ENCODE measurements at places on chromosomes 1 and 21.

DNA sequence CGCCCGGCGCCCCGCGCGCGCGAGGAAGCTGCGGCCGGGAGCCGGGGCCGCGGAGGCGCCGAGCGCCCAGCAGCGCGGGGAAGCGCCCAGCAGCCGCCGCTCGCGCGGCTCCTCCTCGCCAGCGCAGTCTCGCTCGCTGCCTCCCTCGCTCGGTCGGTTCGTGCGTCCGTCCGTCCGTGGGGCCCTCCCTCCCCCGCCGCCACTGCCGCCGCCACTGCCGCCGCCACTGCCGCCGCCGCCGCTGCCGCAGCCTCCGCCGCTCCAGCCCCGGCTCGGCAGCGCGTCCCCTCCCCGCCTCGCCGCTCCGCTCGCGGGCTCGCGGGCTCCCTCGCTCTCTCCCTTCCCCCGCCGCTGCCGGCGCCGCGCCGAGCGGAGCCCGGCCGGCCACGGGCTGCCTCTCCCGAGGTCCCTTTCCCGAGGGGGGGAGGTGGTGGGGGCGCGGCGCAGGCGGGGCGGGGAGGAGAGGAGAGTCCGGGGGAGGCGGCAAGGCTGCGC is at the start of gene KCND3:
TSS of gene KCND3 (minus strand) at position 138 of the 495 bp plus-strand sequence.
- no peak for DNase-seq

GRCh38 chr1:155051777-155052398 is 772 bp downstream of the ADAM15 start:
- DNase-seq = no peak

- DNase-seq = no peak
Observed at GRCh38 chr1:162485236-162485635, 12.4 kb upstream of the UHMK1 start.

DNA sequence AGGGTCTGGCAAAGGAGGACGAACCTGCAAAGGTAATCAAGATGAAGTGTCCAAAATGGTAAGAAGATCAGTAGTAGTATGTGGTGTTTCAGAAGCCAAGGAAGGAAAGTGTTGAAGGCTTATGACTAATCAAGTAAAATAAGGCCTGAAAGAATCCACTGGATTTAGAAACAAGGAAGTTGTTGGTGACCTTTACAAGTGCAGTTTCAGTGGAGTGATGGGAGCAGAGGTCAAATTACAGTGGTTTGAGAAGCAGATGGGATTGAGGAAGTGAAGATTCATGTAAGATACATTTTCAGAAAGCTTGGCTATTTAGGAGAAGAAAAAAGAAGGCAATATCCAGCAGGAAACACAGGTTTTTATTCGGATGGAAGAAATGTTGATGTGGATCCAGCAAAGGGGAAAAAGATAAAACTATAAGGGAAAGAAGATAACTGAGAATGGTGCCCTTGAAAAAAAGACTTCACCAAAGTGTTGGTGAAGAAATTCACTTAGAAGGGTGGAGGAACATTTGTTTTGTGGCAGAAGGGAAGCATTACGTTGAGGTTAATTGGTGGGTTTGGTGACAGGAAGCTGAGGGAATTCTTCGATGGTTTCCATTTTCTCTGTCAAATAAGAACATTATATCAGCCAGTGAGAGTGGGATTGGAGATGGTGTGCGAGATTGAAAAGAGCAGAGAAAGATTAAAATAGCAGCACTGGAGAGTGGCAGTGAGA is 2.1 kb downstream of the ARMH1 start:
- DNase-seq = no peak

DNA sequence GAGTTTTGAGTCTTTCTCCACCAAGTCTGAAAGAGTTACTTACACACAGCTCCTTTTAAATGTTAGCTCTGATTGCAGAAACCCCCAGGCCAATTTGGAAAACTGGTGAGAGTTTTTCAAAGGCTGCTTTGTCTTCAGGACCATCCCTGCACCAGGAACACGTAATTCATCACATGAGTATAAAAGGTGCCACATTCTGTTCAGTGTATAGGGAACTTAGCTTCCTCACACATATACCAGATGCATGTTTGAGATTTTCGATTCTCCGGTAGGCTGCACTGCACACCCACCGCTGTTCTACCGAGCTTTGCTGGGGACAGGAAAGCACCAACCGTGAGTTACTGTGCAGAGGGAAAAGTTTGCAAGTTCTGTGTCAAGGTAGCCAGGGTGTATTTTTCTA is 28.3 kb upstream of the KCNK2 start:
- no peak for DNase-seq

- DNase-seq = no peak
Observed at GRCh38 chr1:244150665-244151064, 99.6 kb downstream of the ZBTB18 start.

GRCh38 chr1:7771823-7772299 is 765 bp downstream of the VAMP3 start:
- DNase-seq = no peak

DNA sequence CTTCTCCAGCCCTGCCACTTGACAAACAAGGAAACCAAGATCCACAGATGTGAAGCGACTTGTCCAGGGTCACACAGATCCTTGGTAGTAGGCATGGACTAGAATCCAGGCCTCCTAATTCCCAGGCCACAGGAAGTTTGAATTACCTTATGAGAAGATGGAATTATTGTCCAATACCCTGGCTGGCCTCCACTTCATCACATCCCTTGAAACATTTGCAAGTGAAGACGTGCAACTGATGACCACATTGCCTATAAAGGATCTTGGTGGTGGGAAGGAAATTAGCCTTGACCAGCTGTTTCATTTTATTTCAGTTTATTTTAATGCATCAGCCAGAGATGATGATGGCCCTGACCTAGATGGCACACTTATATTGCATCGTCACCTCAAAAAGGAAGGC is 165.8 kb upstream of the CAMK1G start:
- DNase-seq = no peak

DNA sequence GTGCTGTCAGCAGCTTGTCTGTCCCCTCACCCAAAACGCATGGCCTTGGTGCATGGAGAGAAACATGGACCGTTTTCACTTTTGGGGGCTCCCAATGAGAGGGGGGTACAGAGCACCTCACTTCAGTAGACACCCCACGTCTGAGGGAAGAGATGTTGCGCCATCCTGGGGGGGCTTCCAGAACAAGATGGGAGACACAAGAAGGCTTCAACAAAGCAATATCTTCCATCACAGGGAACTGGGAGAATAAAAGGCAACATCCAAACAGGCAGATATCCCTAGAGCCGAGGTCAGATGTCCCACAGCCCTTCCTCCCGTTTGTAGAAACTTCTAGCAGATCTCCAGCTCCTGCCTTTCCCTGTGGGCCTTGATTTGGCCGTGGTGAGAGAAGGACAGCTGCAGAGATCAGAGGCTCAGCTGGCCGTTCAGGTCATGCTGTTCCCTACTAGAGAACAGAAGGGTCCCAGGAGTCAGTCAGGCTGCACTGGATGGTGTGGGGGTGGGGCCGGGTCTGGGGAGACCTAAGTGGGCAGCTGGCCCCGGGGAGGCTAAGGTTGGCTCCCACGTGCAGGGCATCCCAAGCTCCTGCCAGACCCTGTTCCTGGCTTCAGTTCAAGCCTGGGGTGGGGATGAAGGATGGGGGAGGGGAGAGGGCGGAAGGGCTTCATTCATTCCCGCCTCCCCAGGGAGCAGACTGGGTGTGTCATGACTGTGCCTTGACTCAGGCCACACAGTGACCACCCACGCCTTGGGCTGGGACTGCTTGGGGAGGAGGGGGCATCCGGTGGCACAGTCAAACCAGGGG is 4.4 kb downstream of the PLOD1 start:
- no peak for DNase-seq

GRCh38 chr1:77421504-77422233 is 139.8 kb downstream of the AK5 start:
- no peak for DNase-seq

Data from GM18507 (cell line).